Activated T-helper 2 cell treated with anti-CD3 and anti-CD28 coated beads, Interferon-gamma antibody, Interleukin-2, Interleukin-4, amounts not matched to agents 10 μg/mL and 5 μg/mL and 100 μg/mL, durations not matched to agents 14 hours and 24 hours and 36 hours (primary cell): ENCODE measurements at places on chromosomes 4 and X.

DNA sequence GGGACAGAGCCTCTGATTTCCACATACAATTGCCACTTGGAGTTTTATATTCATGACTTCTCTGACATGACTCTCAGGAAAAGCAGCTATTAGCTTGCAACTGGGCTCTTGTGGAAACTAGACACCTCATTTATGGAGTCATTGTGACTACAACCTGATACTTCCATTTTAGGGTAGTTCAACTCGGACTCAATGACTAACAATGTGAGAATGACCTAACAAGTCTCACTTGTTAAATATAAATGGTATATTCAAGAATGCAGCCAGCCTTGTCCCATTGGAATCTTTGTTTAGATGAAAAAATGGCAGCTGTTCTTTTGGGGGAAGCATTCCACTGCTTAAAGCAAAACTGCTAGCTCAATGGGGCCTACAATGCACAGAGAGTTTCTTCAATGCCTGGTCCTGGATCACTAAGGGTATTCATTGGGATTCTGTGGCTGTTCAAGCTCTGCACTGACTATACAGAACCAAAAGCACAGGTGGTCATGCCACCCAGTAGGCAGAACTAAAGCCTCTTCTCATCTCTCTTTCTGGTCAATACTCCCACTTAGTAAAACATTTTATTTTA, 36.5 kb upstream of the GLRA3 start:
- DNase-seq: no peak
- H3K4me1 ChIP-seq: no peaks in the 10 kb centered on the region
- H3K36me3 ChIP-seq: no peaks in the 10 kb centered on the region
- H3K27me3 ChIP-seq: no peaks in the 10 kb centered on the region
- no peak overlapping the region for H3K4me3 ChIP-seq
- no peak overlapping the region for H3K27ac ChIP-seq

GRCh38 chrX:118418811-118419251, 72.9 kb downstream of the WDR44 start:
- no peak for DNase-seq
- peaks cover 34% of the 10 kb centered on the region for H3K36me3 ChIP-seq
- H3K4me1 ChIP-seq: peaks cover 11% of the 10 kb centered on the region
- no peaks in the 10 kb centered on the region for H3K27me3 ChIP-seq
- no peak overlapping the region for H3K4me3 ChIP-seq

DNA sequence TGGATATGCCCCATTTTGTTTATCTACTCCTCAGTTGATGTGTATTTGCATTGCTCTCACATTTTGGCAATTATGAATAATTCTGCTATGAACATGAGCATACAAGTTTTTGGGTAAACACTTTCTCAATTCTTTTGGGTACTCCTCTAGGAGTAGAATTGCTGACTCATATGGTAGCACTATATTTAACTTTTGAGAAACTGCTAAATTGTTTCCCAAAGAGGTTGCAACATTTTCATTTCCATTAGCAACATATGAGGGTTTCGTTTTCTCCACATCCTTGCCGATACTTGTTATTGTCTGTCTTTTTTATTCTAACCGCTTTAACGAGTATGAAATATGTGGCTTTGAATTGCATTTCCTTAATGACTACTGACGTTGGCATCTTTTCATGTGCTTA, 185.4 kb downstream of the TSPAN5 start:
- H3K4me3 ChIP-seq: no peak overlapping the region
- no peak overlapping the region for H3K27ac ChIP-seq
- peaks cover 78% of the 10 kb centered on the region for H3K36me3 ChIP-seq
- peaks cover 48% of the 10 kb centered on the region for H3K4me1 ChIP-seq

DNA sequence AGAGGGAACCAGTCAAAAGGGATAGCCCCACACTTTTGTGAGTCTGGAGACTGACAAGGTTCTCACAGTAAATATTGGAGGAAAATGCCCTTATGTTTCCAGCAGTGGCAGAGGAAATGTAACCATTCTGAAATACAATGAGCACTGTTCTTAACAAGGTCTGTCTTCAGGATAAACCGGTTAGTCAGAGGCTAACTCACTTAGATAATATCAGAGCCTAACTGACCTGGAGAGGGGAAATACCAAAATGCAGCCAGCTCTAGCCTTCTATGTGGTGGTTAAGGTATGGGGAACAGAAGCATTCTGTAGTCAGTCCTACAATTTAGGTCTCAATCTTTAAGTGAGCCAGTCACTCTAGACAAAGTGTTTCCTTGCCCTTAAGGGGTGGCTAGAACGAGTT, 70.8 kb downstream of the TBCK start:
- DNase-seq: no peak
- no peak overlapping the region for H3K27ac ChIP-seq
- no peaks in the 10 kb centered on the region for H3K27me3 ChIP-seq
- H3K4me3 ChIP-seq: no peak overlapping the region

DNA sequence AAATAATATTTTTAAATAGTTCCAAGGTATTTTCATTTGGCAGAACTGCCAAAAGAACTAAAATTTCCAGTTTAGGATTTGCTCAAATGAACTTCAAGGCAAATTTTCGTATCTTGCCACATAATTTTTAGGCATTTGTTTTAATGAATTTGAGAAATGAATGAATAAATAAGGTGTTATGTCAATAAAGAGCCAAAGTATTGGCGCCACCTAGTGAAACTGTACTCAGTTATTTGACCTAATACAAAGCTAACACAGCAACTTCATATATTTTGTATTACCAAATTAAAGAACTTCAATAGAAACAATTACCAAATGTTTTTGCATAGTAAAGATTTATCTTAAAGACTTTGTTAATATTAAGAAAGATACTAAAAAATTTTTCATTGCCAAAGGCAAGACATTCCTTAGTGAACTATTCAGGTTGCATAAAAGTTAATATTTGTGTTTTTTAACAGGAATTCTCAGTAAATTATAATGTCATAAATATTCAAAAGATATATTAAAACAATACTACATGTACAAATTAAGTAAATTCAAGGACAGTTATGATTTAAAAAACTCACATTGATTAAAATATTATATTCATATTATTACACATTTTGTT, 50.3 kb downstream of the STPG2 start:
- no peak overlapping the region for H3K4me3 ChIP-seq
- no peaks in the 10 kb centered on the region for H3K36me3 ChIP-seq
- H3K4me1 ChIP-seq: no peaks in the 10 kb centered on the region
- no peak overlapping the region for H3K27ac ChIP-seq

- no peak for DNase-seq
- no peaks in the 10 kb centered on the region for H3K36me3 ChIP-seq
- H3K4me3 ChIP-seq: no peak overlapping the region
- no peaks in the 10 kb centered on the region for H3K27me3 ChIP-seq
- no peaks in the 10 kb centered on the region for H3K4me1 ChIP-seq
Measured at GRCh38 chrX:151875270-151876026, 37.2 kb upstream of the MAGEA4 start.

- no peak for DNase-seq
- no peaks in the 10 kb centered on the region for H3K36me3 ChIP-seq
- no peak overlapping the region for H3K27ac ChIP-seq
- H3K27me3 ChIP-seq: peaks cover 5% of the 10 kb centered on the region
- peaks cover 22% of the 10 kb centered on the region for H3K4me1 ChIP-seq
Measured at GRCh38 chrX:45697591-45697990, 496.9 kb upstream of the DIPK2B start.

GRCh38 chr4:150355418-150355817, 226.5 kb upstream of the MAB21L2 start:
- no peaks in the 10 kb centered on the region for H3K4me1 ChIP-seq
- H3K36me3 ChIP-seq: no peaks in the 10 kb centered on the region
- no peak overlapping the region for H3K4me3 ChIP-seq
- no peak overlapping the region for H3K27ac ChIP-seq
- no peak for DNase-seq
- H3K27me3 ChIP-seq: no peaks in the 10 kb centered on the region

GRCh38 chrX:130083656-130084382, 26.5 kb downstream of the ELF4 start:
- H3K27ac ChIP-seq: peak overlapping the region; percentile 91
- DNase-seq: peak; percentile 14
- H3K36me3 ChIP-seq: peaks cover 24% of the 10 kb centered on the region
- no peaks in the 10 kb centered on the region for H3K27me3 ChIP-seq

DNA sequence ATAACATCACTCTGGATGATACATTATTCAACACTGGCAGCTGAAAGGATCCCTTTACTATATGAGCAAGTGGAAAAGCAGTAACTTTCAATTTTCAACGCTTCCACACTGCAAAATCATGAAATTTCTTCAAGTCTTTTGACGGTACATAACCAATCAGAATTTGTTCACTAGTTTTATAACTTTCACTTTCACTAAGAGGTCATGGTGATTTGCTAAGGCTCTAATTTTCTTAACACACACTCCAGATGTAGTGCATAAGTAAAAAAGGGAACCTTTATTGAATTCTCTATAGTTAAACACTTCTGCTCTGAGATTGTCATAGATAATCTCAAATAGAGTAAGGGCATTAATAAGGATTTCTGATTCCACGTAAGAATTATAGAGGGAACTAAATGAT, 4.1 kb downstream of the ARMCX2 start:
- no peak overlapping the region for H3K27ac ChIP-seq
- H3K36me3 ChIP-seq: no peaks in the 10 kb centered on the region
- DNase-seq: no peak

DNA sequence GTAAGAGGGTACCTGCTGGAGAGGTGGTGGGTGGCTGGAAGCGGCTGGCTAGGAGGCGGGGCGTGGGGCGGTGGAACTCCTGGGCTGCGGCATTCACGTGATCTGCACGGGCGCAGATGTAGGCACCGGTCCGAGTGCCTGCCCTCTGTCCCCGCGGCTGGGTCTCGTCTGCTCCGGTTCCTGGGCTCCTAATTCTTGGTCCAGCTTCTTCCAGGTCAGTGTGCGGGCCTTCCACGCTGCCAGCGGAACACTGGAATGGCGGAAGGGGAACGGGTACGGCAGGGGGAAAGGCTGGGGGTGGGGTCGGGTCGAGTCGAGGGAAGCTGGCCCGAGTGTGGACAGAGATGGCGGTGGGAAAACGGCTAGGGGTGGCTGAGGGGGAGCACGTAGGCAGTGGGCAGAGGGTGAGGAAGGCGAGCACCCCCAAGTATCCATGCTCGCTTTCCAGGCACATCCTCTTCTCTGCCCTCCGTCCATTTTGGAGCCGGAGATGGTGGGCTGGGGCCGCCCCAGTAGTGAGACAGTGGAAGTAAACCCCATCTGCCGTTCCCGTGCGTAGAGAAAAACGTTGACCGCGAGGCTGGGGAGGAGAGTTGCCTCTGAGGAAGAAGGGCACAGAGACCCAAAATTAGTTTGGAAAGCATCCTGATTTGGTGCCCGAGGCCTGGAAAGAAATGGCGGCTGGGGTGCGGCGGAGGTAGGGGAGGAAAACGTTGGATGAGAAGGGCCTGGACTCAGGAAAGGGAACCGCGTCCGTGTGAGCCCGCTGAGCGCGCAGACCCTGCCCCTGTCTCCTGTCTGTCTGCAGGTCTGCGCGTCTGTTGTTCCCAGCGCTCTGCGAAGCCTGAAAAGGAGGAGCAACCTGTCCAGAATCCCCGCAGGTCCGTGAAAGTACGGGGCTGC, at the start of gene TCEAL4:
TSS of gene TCEAL4 (plus strand) at position 105 of the 903 bp plus-strand sequence. CDS start 1,161 bp downstream, outside the sequence.
- peak within 1 kb of the TSS; percentile 79 for H3K4me3 ChIP-seq
- no peak within 1 kb of the TSS for H3K27ac ChIP-seq
- no peak for DNase-seq
- no peaks in the 10 kb centered on the region for H3K36me3 ChIP-seq

- H3K27ac ChIP-seq: no peak overlapping the region
- peaks cover 36% of the 10 kb centered on the region for H3K4me1 ChIP-seq
- peak overlapping the region; percentile 89 for H3K4me3 ChIP-seq
- H3K27me3 ChIP-seq: no peaks in the 10 kb centered on the region
- no peak for DNase-seq
Measured at GRCh38 chrX:21375708-21376009, 1.4 kb downstream of the CNKSR2 start.

DNA sequence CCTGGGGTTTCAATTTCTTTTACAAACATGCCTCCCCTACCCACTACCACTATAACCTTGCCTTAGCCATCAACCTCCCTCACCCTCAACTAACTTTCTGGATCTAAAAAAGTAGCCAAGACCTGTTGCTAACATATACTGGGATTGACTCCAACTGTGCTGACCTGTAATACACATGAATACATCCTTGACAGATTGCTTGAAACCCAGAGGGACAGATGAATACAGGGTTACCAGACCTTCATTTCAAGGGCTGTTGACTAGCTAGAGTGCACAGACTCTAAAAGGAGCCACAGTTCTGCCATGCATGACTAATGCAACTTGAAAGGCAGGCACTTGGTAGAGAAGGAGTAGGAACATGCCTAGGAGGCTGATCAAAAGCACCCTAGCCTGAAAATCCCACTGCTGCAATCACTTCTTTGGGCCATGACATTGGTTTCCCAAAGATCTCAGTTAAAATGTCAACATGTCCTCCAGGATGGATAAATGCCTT, 121.0 kb downstream of the PCDH19 start:
- no peak overlapping the region for H3K4me3 ChIP-seq
- no peak for DNase-seq
- no peaks in the 10 kb centered on the region for H3K27me3 ChIP-seq
- H3K36me3 ChIP-seq: no peaks in the 10 kb centered on the region

- no peak overlapping the region for H3K27ac ChIP-seq
- DNase-seq: no peak
- H3K36me3 ChIP-seq: no peaks in the 10 kb centered on the region
- no peak overlapping the region for H3K4me3 ChIP-seq
- no peaks in the 10 kb centered on the region for H3K4me1 ChIP-seq
Measured at GRCh38 chr4:17280261-17281018, 231.4 kb downstream of the QDPR start.

GRCh38 chrX:154484255-154485149, 1.9 kb downstream of the UBL4A start:
- DNase-seq: no peak
- no peaks in the 10 kb centered on the region for H3K27me3 ChIP-seq
- H3K27ac ChIP-seq: no peak overlapping the region
